ENCODE measurements at places on chromosomes 13 and 19.

- DNase-seq = peak; percentile 58
Measured at GRCh38 chr19:44005973-44006372, 3.2 kb downstream of the ZNF230 start.

DNA sequence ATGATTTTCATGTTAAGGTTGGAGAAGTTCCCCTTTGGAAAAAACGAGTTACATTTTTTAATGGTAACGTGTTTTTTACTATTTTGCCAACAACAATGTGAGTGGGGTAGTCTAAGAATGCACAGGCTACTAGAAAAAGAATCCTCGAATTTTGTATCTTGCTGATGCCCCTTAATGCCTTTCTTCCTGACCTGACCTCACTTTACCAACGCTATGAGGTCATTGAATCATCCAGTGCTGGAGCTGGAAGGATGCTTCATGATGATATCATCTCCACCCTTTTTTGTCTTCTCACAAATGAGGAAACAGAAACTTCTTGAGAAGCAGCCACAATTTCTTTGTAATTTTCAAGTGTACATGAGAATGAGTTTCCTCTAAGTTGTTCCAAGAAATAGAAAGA is 8.2 kb upstream of the UBL3 start:
- no peak for DNase-seq

DNA sequence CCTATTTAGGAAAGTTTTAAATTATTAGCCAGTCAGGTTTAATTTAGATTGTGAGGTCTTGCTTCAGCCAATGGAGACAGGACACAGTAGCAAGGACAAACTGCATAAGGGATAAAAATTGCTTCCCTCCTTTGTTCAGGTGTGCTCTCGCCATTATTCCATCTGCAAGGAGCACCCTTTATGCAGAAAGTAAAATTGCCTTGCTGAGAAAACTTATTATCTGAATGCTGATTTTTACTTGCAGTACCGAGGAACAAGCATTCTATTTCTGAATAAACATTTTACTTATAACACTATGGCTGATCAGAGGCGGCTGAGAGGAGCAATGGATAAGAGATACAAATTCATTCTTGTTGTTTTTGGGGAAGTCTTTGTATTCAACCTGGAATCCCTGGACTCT is 8.0 kb downstream of the CYP4F22 start:
- DNase-seq = no peak

DNA sequence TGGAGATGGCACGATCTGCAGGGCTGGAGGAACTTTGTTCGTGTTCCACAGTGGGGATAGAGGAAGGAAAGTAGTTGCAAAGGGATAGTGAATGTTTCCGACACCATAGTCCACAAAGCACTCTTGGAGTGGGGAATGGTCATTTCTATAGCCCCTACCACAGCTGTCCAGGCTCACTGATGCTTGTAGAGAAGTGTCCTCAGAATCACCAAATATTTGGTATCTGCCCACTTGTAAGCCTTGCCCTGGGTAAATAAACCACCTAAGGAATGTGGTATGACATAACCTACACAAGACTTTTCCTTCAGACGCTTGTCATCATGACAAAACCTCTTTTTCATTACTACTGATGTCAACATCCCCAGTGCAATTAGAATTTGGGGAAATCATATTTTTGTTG is 686.5 kb upstream of the ARGLU1 start:
- no peak for DNase-seq

GRCh38 chr19:15374105-15374651 is 5.4 kb downstream of the AKAP8 start:
- no peak for DNase-seq

DNA sequence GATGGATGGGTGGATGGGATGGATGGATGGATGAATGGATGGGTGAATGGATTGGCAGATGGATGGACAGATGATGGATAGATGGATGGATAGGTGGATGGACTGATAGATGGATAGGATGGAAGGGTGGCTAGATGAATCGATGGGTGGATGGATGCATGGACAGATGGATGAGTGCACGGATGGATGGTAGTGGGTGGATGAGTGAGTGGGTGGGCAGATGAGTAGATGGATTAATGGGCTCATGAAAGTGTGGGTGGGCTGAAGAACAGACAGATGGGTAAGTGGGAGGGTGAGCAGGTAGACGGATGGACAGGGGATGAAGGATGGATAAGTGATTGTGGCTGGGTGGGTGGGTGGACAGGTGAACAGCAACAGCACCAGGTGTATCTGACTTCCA is 5.7 kb downstream of the SEMA6B start:
- no peak for DNase-seq

- no peak for DNase-seq
Measured at GRCh38 chr13:43879755-43880181, at the start of gene LACC1. Gene LACC1 (plus strand): TSS chr13:43879904. CDS start chr13:43880986, 1,082 bp downstream.

DNA sequence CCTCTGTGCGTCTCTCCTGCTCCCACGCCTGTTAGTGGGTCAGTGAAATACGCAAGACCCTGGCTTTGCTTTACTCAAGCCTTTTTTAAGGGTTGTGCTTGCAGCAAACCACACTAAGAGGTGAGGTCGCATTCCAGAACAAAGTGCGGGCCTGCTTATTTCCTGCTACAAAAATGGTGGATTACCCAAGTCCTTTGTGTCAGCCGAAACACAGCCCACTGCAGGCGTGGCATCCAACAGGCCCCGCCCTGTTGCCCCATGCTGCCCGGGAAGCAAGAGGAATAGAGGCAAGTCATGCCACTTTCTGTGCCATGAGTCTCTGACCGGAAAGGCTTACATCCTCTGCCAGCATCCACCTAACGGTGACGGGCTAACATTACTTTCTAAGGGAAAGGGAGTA is 7.7 kb upstream of the IRS2 start:
- no peak for DNase-seq

- DNase-seq = no peak
Measured at GRCh38 chr13:25575562-25575961, 203.8 kb downstream of the ATP8A2 start.

DNA sequence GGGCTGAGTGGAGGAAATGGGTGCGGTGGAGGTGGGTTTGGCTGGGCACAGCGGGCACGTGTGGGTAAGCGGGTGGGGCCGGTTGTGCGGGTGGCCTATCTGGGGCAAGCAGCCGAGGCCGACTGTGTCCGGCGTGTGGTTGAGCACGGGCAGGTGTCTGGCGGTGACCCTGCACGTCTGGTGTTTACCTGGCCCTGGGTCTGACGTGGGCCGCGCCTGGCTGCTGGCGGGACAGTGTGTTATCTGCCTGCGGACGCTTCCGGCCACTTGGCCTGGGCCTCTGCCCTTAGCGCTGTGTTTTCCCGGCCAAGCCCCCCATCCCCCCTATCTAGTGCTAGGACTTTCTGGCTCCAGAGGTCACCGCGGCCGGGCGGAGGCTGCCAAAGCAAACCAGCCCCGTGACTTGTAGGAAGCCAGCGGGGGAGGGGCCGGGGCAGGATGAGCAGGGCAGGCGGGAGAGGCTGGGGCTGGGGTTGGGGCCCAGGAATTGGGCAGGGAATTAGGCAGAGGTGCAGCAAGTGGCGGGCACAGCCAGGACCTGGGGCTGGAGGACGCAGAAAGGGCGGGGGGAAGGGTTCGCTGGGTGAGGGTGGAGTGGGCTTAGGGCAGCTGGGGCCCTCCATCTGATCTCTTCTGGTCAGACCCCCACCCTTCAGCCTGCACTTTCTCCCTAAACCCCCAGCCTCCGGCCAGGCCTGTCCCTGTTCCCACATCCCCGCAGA is 534 bp upstream of the HPN start:
- peak; percentile 53 for DNase-seq

GRCh38 chr19:40717325-40717879 is 490 bp downstream of the ITPKC start:
- DNase-seq = peak; percentile 21

DNA sequence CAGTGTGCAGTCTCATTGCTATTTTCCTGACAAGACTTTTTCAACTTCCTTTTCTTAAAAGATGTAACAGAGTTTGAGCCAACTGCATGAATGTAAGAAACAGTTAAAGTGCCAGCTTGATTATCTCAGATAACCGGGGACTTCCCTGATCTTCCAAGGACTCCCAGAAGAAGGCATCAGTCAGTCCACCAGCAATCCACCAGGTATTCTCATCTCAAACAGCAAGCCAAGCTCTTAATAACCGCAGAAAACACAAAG is 350.1 kb downstream of the LIG4 start:
- DNase-seq = peak; percentile 7

DNA sequence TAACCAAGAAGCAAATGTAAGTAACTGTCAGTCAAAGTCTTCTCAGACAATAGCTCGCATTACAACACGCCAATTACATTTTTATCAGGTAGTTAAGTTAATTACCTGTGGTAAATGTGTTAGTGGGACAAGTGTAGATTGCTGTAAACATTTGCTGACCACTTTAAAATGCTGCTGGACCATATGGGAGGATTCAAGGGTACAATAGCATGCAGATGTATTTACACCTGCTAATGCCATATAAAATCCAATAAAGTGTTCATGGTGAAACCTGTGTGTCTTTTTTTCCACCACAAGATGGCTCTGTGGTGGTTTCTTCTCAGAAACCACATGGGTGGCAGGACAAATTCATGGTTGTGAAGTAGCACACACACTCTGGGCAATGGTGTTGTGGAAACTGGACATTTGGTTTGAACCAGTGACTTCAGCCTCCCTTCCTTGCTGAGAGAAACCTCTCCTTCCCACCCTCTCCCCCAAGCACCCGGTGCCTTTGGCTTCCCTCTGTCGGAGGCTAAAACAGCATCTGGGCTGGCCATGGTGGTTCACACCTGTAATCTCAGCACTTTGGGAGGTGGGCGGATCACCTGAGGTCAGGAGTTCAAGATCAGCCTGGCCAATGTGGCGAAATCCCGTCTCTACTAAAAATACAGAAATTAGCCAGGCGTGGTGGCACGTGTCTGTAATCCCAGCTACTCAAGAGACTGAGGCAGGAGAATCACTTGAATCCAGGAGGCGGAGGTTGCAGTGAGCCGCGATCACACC is 18.1 kb upstream of the GTF3A start:
- peak; percentile 43 for DNase-seq

GRCh38 chr19:35044317-35045117 is 3.0 kb downstream of the HPN start:
- peak; percentile 18 for DNase-seq

DNA sequence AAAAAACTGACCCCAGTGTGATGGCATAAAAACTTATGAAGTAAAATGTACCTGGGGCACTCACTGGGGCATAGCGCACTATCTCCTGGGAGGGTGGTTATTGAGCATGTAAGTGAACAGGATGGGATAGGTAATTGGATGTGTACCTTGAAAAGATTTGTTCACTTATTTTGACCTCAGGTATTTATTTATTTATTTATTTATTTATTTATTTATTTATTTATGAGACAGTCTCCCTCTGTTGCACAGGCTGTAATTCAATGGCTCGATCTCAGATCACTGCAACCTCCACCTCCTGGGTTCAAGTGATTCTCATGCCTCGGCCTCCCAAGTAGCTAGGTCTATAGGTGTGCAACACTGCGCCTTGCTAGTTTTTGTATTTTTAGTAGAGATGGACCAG is 5.9 kb upstream of the ZNF626 start:
- no peak for DNase-seq
